Upper lobe of left lung (tissue), 6 donors: ENCODE measurements at places on chromosomes 12 and 14.

DNA sequence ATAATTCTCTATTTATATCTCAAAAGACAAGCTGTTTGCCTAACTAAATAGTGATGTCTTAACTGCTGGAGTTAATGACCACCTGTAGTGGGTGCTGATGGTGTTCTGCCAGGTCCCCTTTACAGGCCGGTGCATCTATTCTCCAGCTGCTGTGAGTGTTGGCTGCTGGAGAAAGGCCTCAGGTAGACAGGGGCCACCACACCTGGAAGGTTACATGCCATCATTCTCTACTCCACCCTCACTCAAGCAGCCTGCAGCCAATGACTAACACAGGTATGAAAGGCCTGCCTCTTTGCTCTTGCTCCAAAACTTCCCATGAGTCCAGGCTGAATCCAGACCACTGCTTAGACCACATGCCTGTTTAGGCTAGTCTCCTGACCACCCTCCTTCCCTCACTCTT, 73.9 kb downstream of the RPS6KA5 start:
- no peak for DNase-seq

DNA sequence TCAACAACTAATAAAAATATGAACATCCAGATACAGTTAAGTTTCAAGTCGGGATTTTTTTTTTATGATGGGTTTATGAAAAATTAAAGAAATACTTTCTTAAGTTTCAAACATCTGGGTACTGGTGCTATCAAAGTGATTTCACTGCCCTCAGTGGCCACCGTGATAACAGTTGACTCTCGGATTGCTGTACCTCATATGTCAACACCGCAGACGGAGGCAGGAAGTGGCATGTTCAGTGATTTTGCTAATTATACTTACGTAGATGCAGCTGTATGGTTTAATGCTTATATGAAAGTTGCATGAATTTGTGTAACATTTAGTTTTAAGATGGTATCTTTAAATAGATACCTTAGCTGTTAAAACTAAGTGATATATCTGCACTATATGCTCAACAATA, 20.8 kb upstream of the FBLN5 start:
- DNase-seq: no peak

- DNase-seq: no peak
These were observed 115.6 kb downstream of the DNAI7 start for GRCh38 chr12:25079393-25079792.

DNA sequence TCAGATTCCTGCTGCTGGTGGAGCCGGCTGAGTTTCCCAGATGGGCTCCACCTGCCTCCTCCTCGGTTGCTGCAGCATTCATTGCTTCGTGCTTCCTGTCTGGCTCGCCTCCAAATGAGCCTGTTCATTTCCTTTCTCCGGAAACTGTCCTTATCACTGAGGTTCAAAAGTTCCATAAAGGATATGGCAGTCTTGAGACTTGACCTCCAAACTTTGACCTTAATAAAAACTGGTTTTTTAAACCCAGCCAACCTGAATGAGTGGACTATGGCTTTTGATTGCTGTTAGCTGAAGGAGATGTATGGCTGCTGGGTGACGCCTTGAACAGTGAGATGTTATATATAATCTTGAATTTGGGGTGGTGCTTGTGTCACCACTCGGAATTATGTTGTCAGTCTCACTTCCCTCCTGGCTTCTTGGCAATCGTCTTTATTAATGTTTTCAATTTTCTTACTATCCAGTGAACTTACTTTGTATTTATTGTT, 62.7 kb downstream of the RASSF3 start:
- peak; percentile 42 for DNase-seq

DNA sequence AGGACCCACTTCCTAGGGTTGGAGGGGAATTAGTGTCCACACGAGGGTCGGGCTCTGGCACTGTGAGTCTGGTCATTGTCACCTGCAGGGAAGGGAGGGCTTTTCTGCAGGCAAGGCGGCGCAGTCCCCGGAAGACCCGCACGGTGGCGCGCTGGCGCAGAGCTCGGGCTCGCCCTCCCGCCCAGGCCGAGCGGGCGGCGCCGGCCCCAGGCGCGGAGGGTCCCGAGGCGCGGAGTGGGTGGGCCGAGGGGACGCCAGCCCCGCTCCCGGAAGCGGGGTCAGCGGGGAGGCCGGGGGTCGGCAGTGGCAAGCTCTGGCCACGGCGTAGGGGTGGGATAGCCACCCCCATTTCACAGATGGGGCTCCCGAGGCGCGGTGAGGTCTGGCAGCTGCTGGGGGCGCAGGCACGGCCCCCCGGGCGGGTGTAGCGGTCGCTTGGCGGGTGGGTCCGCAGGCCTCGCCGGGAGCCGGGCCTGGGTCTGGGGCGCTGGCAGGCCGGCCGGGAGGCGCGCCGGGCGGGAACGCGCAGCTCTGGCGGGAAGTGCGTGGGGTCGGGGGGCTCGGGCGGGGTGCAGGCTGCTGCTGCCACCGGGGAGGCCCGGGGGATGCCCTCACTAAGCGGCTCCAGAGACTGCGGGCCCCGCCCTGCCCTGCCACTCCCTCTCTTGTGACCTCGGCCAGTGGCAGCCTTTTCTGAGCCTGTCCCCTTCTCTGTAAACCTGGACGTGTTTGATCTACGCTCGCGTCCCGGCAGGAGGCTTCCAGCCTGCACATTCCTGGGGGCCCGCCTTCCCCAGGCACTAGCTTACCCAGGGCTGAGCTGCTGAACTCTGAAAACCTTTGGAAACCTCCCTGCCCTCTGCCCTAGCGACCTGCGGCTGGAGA, 46.1 kb downstream of the CYP46A1 start:
- peak; percentile 55 for DNase-seq

GRCh38 chr12:52347551-52348510, 19.4 kb downstream of the KRT85 start:
- no peak for DNase-seq

GRCh38 chr14:70278281-70278680, 81.2 kb downstream of the COX16 start:
- no peak for DNase-seq

DNA sequence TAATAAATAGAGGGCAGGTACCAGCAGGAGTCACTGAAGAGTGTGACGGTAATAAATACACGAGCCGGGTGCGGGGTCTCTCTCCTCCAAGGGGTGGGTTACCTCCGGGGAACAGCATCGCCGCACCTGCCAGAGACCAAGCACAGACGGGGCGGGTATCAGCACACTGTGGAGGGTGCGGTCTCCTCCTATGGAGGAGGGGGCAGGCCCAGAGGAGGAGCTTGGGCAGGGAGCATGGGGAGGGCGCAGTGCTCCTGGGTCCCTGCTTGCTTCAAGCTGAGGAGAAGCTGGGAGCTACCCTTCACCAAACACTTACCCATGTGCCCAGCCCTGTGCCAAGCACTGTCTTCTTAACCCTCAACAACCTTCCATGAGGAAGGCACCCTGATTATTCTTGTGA, 12.8 kb downstream of the PGF start:
- DNase-seq: no peak

GRCh38 chr12:60842181-60842580, 1246.4 kb downstream of the SLC16A7 start:
- DNase-seq: no peak

DNA sequence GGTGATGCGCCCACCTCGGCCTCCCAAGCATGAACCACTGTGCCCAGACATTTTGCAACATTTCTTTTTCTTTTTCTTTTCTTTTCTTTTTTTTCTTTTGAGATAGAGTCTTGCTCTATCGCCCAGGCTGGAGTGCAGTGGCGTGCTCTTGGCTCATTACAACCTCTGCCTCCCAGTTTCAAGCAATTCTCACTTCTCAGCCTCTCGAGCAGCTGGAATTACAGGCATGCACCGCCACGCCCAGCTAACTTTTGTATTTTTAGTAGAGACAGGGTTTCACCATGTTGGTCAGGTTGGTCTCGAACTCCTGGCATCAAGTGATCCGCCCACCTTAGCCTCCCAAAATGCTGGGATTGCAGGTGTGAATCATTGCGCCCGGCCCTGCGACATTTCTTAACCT, 7.6 kb upstream of the CDC42BPB start:
- no peak for DNase-seq
